CD4-positive, alpha-beta T cell (primary cell): ENCODE measurements at places on chromosomes 4 and X.
A peak's percentile ranks its signal among the peaks of the same experiment; 100 is the strongest.

GRCh38 chrX:46750889-46751288 lies 8.0 kb downstream of the SLC9A7 start:
- DNase-seq = no peak

DNA sequence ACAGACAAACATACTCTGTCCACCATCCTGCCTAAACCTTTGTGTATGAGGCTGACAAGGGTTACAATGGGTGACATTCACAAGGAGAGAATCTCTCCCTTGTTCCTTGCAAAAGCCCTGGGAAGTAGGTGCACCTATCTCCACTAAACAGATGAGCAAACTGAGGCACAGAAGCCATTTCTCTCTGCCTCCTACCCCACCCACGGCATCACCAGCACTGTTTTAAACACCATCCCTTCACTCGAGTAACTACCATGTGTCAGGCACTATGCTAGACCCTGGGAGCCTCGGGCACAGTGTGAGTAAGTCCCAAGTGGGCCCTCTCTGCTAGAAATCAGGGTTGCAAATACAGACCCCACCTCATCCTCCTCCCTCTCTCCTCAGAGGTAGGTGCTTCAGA lies 899 bp downstream of the LYAR start:
- DNase-seq = no peak

- no peak for DNase-seq
Observed at GRCh38 chr4:122882857-122883735, 39.3 kb downstream of the NUDT6 start.

DNA sequence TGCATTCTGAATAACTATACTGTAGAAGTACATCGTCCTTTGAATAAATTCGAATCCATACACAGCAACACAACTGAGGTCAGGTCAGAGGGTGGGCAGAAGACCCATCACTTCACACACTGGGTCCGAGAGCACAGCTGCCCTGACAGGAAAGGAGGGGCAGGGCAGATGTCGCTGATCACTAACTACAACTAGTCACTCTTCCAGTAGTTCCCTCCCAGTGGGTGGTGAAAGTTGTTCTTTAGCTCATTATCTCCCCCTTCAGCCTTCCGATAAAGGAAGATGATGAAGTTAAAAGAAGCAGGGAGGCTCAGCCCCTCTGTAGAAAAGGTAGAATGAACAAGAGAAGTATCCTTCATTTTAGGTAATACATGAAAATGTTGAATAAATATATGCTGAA lies 278.9 kb downstream of the INPP4B start:
- peak; percentile 26 for DNase-seq

DNA sequence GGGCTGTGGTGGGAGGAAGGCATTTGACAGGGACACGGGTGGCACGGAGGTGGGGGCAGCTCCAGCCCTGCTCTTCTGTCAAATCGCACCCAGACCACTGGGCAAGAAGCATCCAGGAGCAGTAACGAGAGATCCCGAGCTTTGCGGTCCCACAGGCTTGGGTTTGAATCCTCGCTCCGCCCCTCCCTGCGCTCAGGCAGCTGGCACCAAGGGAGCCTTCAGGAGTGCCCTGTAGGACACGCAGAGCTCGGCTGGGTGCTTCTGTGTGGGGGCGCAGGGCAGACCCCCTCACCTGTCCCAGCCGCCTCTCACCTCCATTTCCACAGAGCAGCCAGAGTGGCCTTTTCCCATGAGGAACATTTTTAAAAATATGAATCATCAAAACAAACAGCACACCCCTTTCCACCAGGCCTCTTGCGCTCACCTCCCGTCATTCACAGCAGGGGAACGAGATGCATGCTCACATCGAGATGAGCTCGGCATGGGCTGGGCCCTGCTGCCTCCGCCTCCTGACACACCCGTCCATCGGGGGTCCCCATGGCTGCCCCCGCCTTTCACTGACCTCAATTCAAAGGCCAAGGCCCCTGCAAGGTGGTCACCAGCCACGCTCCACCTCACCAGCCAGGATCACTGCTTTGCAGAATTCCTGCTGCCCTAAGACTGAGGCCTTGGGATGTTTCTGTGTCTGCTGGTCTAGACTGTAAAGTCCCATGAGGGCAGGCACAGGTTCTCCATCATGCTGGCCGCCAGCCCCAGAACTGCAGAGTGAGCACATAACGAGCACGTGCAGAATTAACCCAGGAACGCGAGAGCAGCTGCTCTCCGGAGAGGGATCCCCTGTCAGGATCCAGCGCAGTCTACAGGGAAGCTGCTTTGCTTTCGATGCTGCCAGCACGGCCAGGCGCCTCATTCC lies 52.7 kb downstream of the ACOX3 start:
- DNase-seq = no peak
